ENCODE measurements at places on chromosomes 5 and 9.

DNA sequence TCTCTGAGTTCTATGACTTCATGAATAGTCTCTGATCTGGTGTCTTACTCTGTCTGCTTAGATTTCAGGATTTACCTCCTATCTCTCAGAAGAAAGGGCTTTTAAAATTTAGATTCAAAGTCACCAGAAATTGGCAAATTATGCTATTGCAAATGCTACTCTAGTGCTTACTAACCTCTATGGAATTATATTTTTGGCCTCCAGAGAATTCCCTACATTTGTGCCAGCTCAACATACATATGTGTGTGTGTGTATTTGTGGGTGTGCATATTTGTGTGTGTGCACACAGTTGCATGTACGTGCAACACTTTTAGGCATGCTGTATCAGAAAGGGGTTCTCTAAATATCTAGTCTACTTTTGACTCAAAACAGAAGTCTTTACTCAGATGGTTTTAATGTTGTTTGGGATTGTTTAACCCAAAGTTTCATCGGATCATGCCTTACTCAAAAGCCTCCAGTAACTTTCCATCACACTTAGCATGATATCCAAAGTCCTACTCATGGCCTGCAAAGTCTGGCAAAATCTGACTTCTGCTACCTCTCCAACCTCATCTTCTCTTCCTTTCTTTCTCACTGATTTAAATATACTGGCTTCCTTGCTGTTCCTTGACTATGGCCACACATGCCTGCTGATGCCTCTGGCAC, 147.6 kb upstream of the NR3C1 start:
- H3K4me1 ChIP-seq, result no peaks in the 10 kb centered on the region
- no peaks in the 10 kb centered on the region for H3K36me3 ChIP-seq
- no peaks in the 10 kb centered on the region for H3K27me3 ChIP-seq
- no peak for DNase-seq
- H3K4me3 ChIP-seq, result no peak overlapping the region

DNA sequence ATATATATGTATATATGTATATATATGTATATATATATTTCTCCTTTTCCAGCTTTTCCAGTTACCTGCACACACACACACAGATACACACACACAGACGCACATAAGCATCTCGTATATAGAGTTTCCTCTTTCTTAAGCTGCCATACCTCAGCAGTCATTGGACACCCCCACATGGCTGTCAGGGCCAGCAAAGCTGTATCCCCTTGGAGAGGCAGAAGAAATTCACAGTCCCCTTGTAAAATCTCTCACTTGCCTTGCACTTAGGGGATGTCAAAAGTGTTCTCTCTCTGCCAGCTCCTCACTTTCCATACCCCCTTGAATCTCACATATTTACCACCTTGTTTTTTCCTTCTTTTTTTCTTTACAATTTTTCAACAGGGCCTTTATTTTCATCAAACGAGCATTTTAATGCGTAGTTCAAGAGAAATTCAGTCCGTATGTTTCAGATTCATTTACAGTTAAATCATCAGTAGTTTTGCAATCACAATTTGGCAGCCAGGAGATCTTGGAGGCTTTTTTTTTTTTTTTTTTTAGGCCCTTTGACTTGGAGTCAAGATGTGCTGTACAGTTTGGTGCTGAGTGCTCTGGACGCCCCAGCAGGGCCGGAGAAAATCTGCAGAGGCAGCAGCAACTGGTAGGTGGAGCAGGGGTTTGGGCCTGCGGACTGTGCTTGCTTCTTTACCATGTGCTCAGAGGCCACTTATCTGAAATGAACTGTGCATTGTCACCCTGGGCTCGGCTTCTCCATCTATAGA, 244.9 kb upstream of the KLF4 start:
- no peaks in the 10 kb centered on the region for H3K4me1 ChIP-seq
- no peak overlapping the region for H3K4me3 ChIP-seq

- no peak overlapping the region for H3K4me3 ChIP-seq
- no peaks in the 10 kb centered on the region for H3K36me3 ChIP-seq
- H3K27me3 ChIP-seq, result no peaks in the 10 kb centered on the region
- no peak overlapping the region for H3K27ac ChIP-seq
- no peaks in the 10 kb centered on the region for H3K4me1 ChIP-seq
These were observed 207.0 kb downstream of the DEPDC1B start for GRCh38 chr5:60492958-60493357.

DNA sequence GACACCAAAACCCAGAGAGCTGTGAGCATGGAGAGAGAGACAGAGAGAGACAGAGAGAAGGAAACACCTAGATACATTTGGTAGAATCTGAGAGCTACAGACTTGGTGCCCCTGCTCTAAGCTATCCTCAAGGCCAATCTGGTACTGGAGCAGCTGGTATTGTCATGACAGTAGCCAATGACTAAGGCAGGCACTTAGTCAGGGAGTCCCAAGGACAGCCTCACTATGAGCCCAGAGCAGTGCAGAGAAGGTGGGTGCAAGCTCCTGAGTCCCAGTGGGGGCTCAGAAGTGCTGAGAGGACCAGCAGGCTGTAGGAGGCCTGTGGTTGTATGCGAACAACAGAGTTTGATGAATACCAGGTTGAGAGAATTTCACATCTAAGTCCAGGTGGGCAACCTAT, 300.4 kb upstream of the ZNF608 start:
- H3K4me1 ChIP-seq, result no peaks in the 10 kb centered on the region
- H3K27ac ChIP-seq, result no peak overlapping the region
- no peak overlapping the region for H3K4me3 ChIP-seq
- H3K36me3 ChIP-seq, result no peaks in the 10 kb centered on the region
- no peak for DNase-seq

DNA sequence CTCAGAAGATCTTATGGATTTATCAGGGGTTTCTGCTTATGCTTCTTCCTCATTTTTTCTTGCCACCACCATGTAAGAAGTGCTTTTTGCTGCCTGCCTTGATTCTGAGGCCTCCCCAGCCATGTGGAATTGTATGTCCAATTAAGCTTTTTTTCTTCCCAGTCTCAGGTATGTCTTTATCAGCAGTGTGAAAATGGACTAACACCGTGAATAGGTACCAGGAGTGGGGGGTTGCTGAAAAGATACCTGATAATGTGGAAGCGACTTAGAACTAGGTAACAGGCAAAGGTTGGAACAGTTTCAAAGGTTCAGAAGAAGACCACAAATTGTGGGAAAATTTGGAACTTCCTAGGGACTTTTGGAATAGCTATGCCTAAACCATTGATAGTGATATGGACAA, 1222.5 kb upstream of the NUDT12 start:
- no peak overlapping the region for H3K27ac ChIP-seq
- H3K4me3 ChIP-seq, result no peak overlapping the region
- DNase-seq, result no peak
- no peaks in the 10 kb centered on the region for H3K4me1 ChIP-seq
- no peaks in the 10 kb centered on the region for H3K27me3 ChIP-seq

GRCh38 chr5:106600803-106601202, 1069.9 kb downstream of the EFNA5 start:
- no peaks in the 10 kb centered on the region for H3K27me3 ChIP-seq
- no peak overlapping the region for H3K27ac ChIP-seq
- H3K36me3 ChIP-seq, result no peaks in the 10 kb centered on the region
- DNase-seq, result no peak
- no peaks in the 10 kb centered on the region for H3K4me1 ChIP-seq

DNA sequence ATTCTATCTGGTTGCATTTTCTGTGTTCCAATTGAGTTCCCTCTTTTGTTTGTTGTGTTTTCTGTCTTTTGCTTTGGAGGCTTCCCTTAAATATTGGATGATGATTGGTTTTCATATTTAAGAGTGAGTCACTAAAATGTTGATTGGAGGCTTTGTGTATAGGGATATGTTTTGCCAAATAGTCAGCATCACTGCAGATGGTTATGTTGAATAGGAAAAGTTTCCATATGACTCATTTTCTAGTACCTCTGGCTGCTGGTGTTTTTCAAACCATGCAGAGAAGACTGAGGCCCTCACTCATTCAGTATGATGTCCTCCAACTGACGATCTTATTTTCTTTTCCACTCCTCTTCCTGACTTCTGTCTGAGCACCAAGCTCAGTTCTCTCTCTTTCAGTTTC, 1290.0 kb downstream of the EFNA5 start:
- H3K4me3 ChIP-seq, result no peak overlapping the region
- no peaks in the 10 kb centered on the region for H3K27me3 ChIP-seq
- DNase-seq, result no peak
- no peak overlapping the region for H3K27ac ChIP-seq

DNA sequence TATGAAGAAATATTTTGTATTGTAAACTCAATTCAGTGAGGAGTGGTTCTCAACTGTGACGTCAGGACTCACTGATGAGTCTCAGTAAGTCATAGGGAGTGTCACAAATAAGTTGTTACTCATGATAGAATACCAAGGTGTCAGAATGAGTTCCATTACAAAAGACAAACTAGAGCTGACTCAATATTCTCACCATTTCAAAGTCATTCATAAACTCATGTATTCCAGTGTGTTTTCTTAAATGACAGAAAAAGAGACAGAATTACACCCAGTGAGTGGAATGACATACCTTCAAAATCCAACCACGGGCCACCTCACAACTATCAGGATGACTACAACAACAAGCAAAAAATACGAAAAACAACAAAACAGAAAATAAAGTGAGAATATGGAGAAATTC, 321.5 kb downstream of the ENC1 start:
- H3K4me3 ChIP-seq, result no peak overlapping the region
- H3K36me3 ChIP-seq, result no peaks in the 10 kb centered on the region
- DNase-seq, result no peak
- peaks cover 82% of the 10 kb centered on the region for H3K27me3 ChIP-seq
- no peak overlapping the region for H3K27ac ChIP-seq

All from common myeloid progenitor, CD34-positive (primary cell).